NCI-H774 (cell line): ENCODE measurements at places on chromosomes 3 and 15.
A peak's percentile ranks its signal among the peaks of the same experiment; 100 is the strongest.

- no peak for DNase-seq
Observed at GRCh38 chr15:67049351-67050044, 15.9 kb upstream of the SMAD3 start.

DNA sequence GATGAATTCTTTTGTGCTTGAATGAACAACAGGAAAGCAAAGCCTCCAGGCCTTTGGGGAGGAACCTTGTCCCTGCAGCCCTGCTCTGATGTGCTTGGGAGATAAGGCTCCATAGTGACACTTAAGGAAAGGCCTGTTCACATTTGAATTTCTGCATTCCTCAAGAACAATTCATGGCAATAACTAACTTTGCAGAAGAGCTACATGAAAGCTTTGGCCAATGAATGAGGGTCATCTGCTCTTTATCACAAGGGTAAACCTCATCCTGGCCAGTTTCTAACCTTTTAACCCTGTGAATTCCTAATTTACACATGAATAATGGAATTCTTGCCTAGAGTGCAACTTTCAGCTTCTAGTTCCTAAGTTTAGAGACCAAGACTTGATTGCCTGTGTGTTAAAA, 5.6 kb downstream of the PRTG start:
- DNase-seq = no peak

GRCh38 chr3:35946854-35947515, 307.7 kb downstream of the ARPP21 start:
- peak; percentile 10 for DNase-seq

GRCh38 chr3:146019508-146019907, 141.5 kb downstream of the PLOD2 start:
- no peak for DNase-seq

- DNase-seq = no peak
Observed at GRCh38 chr15:65056868-65057548, 10.8 kb downstream of the RASL12 start.
